ENCODE measurements at places on chromosomes 2 and 18.

GRCh38 chr18:46570666-46571065, 86.4 kb downstream of the LOXHD1 start:
- DNase-seq, result no peak

DNA sequence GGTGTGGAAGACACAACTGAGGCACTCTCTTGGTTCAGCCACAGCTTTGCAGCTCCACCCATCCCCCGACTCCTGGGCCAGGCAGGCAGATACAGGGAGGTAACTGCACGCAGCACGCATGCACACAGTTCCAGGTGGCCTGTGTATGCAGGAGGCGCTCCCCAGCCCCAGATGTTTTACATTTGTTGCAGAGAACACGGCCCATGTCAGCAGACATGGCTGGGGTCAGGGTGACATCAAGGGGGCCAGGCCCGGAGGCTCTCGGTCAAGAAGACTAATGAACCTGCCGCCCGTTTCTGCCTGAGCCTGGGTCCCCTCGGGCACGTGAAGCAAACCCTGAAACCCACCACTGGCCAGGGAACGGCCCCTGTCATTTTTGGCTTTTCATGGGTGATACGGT, 57.3 kb downstream of the TWIST2 start:
- DNase-seq, result no peak

DNA sequence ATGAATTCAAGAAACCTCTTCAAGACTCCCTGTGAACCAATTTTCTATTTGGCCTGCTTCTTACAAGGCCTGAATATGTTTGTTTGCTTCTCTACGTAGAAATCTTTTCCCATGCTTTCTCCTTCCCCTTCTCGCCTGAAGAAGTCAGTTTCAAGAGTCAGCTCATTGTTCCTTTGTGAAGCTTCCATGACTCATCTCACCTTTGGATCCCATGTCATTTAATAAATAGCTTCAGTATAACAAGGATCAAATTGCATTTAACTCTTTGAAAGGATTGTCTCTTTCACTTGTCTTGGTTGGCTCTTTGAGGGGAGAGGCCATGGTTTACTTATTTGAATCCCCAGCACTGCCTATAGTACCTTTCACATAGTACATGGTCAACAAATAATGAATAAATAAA, 28.4 kb downstream of the CPS1 start:
- no peak for DNase-seq

GRCh38 chr2:234430871-234431270, 66.0 kb downstream of the ARL4C start:
- no peak for DNase-seq

- no peak for DNase-seq
Measured at GRCh38 chr2:55025627-55026026, 24.6 kb downstream of the RTN4 start.

DNA sequence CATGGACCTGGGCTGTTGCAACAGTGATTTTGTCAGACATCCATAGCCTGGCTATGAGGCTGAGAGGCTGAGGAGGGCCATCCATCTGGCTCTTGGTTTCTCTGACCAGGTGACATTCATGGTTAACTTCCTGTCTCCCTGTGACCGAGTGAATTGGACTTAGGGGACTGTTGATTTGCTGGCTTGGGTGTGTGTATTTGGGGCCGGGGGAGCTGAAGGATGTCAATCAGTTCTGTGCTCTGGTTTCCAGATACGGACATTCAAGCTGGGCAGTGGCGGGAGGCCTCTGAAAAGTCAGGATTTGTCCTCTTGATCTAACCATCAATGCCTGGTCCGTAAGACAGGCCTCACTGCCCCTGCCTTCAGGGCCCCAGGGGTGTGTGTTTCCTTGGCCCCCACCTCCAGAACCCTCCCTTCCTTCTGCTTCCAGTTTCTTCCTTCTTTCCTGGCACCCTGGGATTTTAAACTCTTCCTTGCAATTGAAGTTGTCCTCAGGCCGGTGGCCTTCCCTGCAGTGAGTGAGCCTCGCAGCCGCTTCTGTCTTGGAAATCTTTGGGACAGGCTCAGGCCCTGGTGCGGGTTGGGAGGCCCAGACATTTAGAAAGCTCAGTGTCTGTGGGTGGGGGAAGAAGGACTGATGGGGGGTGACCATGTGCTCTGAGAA, 54.7 kb upstream of the HAAO start:
- DNase-seq, result no peak

DNA sequence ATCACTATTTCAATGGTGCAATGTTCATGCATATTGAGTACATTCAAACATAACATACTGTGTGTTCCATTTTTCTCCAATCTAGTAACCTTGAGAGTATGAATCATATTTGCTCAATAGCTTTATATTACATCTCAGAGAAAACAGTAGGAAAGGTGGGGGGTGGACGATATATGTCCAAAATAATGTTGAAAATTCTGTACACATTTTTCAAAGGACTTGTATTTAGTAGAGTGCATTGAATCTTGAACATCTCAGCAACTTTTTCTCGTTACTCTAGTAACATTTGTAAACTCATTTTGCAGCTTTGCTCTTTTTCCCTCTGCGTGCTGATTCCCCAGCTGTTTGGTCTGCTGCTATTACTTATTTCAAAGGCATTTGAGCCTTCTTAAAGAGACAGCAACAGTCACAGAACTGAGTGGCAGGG, 1487.0 kb downstream of the LRP1B start:
- no peak for DNase-seq

DNA sequence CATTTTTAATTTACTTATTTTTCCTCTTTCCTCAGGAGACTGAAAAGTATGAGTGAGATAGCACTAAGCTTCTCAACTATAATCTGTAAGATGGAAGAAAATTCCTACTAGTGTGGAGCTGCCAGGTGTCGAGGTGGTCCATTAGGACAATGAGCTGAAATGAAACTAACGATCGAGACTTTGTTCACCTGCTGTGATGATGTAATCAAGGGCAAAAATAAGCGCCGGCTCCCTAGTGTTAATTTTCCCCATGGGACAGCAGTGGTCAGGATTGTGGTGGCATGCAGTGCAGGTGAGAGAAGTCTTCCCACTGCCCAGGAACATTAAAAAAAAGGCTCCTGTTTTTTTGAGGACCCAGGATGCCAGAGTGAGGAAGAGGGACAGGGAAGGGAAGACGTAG, 859.1 kb upstream of the GCFC2 start:
- DNase-seq, result no peak

DNA sequence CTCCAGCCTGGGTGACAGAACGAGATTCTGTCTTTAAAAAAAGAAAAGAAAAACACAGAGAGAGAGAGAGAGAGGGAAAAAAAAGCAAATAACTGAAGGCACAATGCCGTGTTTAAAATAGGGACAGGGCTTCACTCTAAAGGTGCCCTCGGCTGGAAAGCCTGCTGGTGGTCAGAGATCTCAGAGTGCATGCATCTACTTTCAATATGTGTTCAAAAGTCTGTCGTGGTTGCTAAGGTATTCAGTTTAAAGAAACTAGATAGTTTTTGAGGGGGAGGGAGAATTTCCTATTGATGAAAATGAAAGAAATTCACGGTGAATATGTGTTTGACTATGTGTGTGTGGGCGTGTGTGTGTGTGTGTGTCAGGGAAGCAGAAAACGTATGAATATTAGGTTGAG, 11.0 kb upstream of the CBLN2 start:
- DNase-seq, result no peak

DNA sequence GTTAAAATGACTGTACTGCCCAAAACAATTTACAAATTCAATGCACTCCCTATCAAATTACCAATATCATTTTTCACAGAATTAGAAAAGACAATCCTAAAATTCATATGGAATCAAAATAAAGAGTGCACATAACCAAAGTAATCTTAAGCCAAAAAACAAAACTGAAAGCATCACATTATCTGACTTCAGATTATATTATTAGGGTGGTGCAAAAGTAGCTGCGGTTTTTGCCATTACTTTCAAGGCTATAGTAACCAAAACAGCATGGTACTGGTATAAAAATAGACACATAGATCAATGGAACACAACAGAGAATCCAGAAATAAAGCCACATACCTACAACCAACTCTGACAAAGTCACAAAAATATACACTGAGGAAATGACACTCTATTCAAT, 396.6 kb downstream of the EIPR1 start:
- no peak for DNase-seq

DNA sequence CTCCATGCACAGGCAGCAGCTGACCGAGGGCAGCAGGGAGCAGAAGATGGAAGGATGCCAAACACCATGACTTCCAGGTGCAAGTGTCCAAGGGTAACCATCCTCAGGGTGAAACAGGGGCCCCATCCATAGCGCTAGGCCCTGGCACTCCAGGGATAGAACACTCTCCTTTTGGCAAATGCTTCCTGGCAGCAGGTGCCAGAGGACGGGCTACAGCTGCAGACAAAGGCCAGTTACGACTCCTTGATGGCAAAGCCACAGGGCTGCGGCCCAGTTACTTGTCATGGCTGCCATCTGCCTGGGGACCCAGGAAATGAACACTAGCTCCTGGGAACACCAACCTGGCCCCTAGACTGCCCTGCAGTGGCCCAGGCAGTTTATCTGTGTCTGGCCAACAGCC, 178.8 kb downstream of the TMEM163 start:
- no peak for DNase-seq

Data from DND-41 (cell line).